ENCODE measurements at places on chromosomes 3 and 15.

GRCh38 chr15:74835312-74835823, 7.6 kb downstream of the ULK3 start:
- DNase-seq, result peak; percentile 89

- DNase-seq, result no peak
These were observed 34.8 kb downstream of the PTPN9 start for GRCh38 chr15:75544359-75544758.

- no peak for DNase-seq
These were observed 194.4 kb downstream of the MEIS2 start for GRCh38 chr15:36905908-36906307.

DNA sequence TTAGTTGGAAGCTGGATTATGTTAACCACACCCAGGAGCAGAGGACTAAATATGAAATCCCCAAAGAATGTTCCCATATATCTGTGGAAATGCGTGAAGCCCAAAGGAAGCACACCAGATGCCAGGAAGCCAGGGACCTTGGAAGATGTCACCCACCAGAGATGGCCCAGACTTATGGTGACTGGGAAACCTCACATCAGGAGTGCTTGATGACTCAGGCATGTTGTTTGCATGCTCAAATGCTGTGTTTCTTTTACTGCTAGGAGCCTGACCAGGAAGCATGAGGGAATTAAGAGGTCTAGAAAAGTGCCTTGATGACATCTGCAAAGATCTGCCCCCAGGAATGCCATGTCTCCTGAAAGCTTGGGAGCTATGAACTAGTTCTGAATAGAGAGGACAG, 109.0 kb upstream of the SLC2A2 start:
- no peak for DNase-seq

DNA sequence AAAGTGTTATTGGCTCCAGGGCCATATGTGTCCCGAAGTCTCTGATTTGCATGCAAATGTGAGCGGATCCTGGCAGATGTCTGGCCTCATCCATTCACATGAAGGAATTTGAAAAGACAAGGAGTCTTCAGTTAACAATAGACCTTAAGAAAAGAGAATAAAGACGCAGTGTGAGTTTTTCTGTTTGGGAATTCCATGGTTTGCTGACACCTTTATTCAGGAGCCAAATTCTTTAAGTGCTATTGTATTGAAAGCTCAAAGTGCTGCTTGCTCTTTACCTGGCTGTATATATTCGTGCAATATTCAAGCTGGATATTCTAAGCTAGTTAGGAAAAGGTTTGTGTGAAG, 2.2 kb downstream of the LRRN1 start:
- no peak for DNase-seq
